ENCODE measurements at places on chromosomes 2 and 18.

DNA sequence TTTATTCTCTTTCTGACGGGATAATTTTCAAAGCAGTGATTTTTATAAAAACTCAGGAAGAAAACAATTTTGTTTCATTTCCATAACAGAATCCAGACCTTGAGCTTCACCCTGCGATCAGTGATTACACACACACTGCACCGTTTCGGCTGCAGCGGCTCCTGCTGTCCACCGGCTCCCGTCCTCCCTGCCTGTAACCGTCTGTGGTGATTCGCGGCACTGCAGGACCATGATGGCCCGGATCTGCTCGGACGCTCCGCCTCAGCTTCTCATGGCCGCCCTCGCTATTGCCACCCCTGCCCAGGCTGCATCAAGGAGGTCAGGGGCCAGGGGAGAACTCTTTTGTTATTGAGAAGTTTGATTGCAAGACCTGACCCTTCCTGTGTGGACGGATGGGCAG is 246.1 kb downstream of the TWIST2 start:
- DNase-seq: no peak

- no peak for DNase-seq
Measured at GRCh38 chr18:54117853-54118773, 106.4 kb downstream of the MBD2 start.

DNA sequence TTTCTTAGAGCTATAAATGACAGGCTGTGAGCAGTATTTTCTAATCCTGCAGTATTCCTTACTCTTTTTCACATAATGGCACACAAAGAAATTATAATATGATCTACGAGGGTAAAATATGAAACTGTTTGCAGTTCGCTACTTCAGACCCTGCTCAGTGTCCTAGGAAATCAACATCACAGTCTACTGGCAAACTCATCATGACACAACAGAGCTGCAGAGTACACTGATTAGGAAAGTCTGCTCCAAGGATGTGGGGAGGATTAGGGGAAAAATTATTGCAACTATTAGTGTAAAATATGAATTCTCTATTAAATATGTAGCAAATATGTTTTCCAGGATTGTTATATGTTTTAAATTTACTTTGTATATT is 149.2 kb upstream of the REG3G start:
- no peak for DNase-seq

- no peak for DNase-seq
Measured at GRCh38 chr2:29482348-29482747, 367.1 kb downstream of the CLIP4 start.

GRCh38 chr2:26268213-26268612 is 23.5 kb downstream of the HADHB start:
- no peak for DNase-seq

GRCh38 chr2:203804070-203804469 is 63.5 kb upstream of the CTLA4 start:
- DNase-seq: no peak
